ENCODE measurements at places on chromosomes 1 and 21.

GRCh38 chr1:31799196-31799894, 16.5 kb downstream of the SPOCD1 start:
- no peak for DNase-seq

- DNase-seq: no peak
These were observed 26.5 kb downstream of the AKNAD1 start for GRCh38 chr1:108830119-108831008.

GRCh38 chr1:92599184-92599583, 112.5 kb upstream of the GFI1 start:
- no peak for DNase-seq

- DNase-seq: no peak
These were observed 5.2 kb downstream of the KCNQ4 start for GRCh38 chr1:40788561-40789341.

- no peak for DNase-seq
These were observed 200.4 kb upstream of the TMPRSS15 start for GRCh38 chr21:18603980-18604379.

DNA sequence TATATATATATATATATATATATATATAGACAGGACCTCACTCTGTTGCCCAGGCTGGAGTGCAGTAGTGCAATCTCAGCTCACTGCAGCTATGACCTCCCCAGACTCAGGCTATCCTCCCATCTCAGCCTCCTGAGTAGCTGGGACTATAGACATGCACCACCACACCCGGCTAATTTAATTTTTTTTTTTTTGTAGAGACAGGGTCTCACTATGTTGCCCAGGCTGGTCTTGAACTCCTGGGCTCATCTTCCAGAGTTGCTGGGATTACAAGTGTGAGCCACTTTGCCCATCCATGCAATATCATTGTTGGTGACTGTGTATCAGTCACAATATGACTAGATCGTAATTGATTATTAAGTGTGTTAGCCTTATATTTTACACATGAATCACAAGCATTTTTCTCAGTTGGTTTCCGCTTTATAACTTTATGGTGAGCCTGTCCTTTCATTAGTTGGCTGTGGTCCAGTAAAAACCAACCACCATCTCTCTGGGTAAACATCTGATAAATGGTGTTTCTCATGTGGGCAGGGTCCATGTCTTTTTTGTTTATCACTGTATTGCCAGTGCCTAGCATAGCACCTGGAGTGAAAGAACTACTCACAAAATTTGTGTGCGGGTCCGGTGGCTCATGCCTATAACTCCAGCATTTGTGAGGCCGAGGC, 63.6 kb downstream of the MYOM3 start:
- no peak for DNase-seq

GRCh38 chr1:79310609-79311008, 304.1 kb upstream of the ADGRL4 start:
- no peak for DNase-seq

DNA sequence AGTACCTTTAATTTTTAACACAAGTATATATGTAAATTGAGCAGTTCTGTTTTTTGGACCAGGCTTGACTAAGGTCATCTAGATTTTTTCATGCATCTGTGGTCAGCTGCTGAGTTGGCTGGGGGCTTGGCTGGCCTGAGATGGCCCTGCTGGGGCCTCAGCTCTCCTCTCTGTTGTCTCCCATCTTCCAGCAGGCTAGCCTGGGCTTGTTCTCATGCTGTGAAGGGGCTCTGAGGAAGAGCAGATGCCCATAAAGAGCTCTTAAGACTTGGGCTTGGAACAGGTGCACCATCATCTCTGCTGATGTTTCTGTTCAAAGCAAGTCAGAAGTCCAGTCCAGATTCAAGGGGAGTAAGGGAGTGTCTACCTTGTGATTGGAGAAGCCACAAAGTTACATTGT, 51.2 kb upstream of the TNR start:
- DNase-seq: no peak

DNA sequence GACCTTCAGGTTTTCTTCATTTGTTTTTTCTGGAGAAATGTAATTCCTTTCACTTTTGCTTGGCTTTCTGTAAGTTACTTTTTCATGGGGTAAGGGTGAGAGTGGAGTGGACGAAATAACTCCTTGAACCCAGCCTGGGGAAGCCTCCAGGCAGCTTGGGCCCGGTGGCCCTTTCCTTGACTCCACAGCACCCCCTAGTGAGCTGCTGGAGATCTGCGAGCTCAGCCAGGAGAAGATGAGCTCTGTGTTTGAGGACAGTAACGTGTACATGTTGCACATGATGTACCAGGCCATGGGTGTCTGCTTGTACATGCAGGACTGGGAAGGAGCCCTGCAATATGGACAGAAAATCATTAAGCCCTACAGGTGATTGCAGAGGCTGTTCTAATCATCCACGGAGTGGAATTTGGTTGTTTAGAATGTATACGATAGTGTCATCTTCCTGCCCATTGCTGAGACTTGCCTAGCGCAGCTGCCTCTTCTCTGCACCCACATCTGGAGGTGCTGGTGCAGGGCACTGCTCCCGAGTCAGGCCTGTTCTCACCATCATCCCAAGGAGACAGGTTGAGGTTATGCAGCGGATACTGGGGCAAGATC, 51.0 kb downstream of the SMYD2 start:
- no peak for DNase-seq

DNA sequence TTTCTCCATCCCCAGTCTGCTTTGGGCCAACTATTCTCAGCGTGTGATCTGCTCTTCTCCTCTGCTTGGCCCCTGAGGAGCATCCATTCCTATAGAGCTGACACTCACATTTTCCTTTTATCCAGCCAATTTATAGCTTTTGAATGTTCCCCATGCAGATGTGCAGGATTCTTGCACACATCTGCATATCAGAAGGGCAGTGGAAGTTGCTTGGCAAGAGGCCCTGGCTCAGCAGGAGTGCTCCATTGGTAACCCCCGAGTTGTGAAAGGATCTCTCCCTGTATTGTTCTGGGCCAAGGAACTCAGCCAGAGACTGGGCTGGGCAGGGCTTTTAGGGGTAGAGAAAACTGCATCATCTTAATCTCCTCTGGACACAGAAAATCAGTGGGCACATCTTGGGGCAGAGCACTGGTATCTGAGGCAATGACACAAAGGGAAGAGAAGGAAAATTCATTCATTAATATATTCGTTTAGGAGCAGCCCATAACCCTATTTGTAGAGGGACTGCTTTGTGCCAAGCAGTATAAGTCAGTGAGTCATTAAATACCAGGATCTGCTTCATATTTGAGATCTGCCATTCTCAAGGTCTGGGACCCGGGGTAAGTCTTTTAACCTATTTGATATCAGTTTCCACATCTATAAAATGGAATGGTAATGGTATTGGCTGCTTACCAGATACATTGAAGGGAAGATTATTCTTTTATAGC, 31.0 kb upstream of the BEND5 start:
- no peak for DNase-seq

DNA sequence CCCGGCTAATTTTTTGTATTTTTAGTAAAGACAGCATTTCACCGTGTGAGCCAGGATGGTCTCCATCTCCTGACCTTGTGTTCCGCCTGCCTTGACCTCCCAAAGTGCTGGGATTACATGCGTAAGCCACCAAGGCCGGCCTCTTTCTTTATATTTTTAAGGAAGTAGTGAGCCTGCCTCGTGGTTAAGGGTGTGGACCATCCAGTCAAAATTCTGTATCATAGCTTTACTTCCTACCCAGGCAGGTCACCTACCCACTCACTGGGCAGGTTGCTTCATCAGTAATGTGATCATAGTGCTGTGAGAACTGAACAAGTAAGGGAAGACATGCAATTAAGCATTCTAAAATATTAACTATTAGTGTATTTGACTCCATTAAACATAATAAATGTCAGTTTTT, 8.1 kb upstream of the ACOT7 start:
- no peak for DNase-seq

DNA sequence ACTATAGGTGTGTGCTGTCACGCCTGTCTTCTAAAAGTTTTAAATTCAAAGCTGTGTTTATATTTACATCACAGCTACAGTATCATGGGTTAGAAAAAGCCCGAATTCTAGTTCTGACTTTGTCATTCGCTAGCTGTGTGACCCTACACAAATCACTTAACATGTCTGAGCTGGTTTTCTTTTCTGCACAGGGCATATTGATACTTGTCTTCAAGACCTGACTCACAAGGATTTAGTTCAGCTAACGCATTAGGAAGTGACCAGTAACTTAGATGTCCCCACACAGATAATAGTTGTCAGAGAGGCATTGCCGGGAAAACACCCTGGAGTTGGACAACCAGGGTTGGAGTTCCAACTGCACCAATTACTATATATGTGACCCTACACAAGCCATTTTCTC, 25.9 kb downstream of the GIPC2 start:
- DNase-seq: no peak

DNA sequence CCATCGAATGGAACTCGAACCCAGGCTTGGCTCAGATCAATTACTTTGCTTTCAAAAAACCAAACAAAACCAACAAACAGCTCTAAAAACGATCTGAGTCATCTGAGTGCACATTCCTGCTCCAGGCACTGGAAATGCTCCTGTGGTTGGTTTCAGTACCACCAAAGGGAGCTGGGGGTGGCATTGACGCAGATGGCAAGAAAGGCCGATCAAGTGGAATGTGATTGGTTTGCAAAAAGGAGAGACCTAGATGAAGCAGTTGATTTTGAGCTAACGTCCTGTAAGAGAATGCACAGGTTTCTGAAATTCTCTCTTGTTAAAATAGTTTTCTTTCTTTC, 39.5 kb downstream of the PIK3CD start:
- DNase-seq: no peak

DNA sequence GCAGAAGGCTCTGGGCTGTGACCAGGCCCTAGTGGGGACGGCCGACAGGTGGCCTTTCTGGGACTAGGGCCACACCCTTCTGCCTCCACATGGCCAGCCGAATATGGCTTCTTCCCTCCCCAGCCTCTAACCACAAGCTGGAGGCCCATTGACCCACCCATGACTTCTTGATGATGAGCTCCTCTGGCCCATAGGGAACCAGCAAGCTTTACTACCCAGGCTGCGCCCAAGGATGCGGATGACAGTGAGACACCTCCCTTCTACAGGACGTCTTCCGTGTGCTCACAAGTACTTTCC, 41.0 kb downstream of the LDLRAD2 start:
- no peak for DNase-seq

GRCh38 chr1:3584915-3585314, 26.4 kb downstream of the MEGF6 start:
- DNase-seq: no peak

DNA sequence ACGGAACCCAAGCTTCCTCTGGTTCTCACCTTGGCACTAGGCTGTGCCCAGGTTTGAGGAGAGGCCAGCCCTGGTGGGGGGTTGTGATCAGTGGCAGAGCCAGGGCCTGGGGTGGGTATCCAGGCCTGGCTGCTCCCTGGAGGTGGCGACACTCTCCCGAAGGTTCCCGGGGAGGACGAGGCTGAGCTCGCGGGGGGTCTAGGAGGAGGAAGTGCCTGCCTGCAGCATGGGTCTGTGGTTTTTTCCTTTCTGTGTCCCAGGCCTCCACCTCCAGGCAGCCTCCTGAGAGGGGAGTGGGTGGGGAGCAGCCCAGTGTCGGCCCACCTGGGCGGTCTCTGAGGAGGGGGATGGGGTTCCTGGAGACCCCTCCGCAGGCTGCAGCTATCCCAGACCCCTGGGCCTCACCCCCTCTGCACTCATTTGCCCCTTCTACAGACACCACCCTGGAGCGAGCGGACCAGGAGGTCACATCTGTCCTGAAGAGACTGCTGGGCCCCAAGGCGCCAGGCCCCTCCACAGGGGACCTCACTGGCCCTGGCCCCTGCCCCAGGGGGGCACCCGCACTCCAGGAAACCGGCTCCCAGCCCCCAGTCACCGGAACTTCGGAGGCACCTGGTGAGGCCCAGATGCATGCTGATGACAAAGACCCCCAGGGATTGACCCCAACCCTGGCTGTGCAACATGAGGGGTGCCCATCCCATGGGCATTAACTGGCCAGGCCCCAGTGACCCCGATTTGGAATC, 44.3 kb downstream of the TRIM11 start:
- DNase-seq: no peak

DNA sequence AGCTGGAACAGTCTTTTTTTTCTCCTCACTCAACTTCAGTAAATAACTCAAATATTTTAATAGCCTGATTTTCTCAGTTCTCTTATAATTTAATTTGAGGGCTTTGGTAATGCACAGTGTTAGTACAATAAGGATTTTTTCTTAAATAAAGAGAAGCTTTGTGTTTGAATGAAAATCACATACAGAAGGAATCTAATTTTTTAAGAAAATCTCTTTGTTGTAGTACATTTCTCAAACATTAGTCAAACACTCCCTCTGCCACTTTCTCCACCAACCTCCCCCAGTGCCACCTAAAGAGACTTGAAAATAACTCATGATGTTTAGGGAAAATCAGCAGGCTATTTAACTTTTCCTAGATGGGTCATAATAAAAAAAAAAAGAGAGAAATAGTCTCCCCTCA, 42.3 kb upstream of the ACP6 start:
- DNase-seq: no peak

DNA sequence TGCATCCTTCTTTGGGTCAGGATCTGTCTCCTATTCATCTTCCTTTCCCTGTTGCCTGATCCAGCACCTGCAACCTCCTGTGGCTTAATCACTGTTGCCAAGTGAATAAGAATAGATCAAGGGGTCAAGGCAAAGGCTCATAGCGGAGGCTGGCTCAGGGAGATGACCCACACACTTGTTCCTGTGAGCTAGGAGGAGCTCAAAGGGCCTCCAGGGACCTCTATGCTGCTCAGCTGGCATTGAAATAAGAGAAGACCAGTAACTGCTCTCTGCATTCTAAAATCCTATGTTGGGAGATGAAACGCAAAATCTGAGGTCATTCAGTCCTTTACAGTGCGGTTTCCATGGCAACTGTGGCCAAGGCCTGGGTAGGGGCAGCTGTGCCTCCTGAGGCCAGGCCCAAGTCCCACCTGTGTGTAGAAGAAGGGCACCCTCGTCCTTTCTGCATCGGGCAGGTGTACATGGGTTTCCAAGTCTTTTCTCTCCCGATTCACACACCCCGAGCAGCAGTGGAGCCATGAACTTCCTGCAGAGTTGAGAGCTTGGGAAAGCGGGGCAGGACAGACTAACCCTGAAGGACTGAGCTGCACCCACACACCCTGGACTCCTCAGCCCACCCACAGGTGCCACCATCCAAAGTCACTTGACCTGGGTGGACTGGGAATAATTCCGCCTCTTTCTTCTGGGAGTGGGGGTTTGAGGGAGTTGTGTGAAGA, 27.8 kb upstream of the STUM start:
- no peak for DNase-seq

DNA sequence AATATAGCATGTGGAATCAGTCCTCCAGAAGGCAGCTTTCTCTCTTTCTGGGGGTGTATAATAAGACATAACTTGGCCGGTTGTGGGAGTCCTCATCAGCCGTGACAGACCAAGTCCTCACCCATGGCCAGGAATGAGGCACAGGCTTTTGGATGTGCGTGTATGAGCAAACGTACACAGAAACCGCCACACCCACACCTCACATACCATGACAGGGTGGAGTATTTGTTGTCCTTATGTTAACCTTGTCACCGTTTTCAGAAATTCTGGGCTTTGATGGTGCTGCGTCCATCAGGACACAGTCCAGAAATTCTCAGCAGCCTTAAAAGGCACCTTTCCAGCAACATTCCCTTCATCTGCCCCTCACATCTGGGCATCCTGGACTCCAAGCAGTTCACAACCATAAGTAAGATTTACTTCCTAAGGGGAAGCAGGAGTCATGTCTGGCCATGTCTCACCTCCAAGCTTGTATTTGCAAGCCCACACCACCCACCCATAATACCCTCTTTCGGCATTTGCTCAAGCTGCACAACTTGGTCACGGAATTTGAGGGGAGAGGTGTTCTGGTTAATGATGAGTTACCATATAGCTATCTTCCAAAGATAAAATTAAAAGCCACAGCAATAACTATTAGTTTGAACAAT, 12.4 kb downstream of the C1orf116 start:
- no peak for DNase-seq
